SW 1271 (cell line): ENCODE measurements at places on chromosomes 1 and 21.
A peak's percentile ranks its signal among the peaks of the same experiment; 100 is the strongest.

GRCh38 chr1:8169364-8170058 lies 143.4 kb upstream of the ERRFI1 start:
- no peak for DNase-seq

GRCh38 chr21:41943851-41944250 lies 10.0 kb downstream of the C2CD2 start:
- DNase-seq, result no peak

- no peak for DNase-seq
These were observed 68.5 kb downstream of the NIBAN1 start for GRCh38 chr1:184905601-184906322.

DNA sequence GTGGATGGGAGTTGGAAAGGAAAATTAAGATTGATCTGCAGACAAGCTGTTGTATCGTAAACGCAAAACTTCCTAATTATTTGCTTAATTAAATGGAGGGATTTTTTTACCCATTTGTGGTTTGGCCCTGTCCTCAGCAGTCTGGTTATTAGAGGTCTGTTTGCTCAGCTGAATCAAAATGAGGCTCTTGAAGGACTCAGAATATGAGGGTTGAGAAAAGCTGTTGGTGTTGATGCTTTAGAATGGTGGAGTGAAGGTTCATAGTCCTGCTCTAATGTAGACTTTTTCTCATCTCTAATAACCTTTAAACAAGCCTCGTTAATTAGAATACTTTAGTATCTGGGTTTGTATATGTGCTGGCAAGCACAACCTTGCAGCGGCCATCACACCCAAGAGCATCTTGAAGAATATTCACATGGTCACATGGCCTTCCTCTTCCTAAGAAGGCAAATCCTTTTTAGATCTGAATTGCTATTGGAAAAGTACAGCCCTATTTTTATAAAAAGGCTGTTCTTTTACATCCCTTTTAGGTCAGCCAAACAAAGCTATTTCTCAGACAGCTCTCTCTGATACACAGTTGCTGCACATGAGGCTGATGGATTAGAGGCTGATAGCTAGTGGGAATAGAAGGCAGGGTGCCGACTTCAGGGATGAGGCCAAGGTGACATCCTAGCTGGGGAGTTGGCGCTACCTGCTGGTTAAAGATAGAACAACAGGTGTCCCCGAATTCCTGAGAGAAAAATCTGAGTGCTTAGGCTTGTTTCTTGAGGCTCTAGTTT lies 53.8 kb downstream of the MACF1 start:
- DNase-seq, result no peak

- DNase-seq, result peak; percentile 85
These were observed at the start of gene RCAN1 for GRCh38 chr21:34614628-34615486. TSS of gene RCAN1 (minus strand) at chr21:34615113. CDS start at chr21:34615011, 102 bp downstream.

GRCh38 chr1:178237121-178237520 lies 143.2 kb downstream of the RASAL2 start:
- DNase-seq, result no peak
